ENCODE measurements at places on chromosomes 6 and 20. TPM values are rescaled to one million over a fixed set of nuclear protein-coding genes. Genes with fewer than 3 reads are reported as not detected.

Gene SAPCD1
- 13.8 TPM for polyA plus RNA-seq

Gene FAM162B
- polyA plus RNA-seq = 3.5 TPM

Gene HCRTR2
- polyA plus RNA-seq = 0.34 TPM

Gene FAM184A
- polyA plus RNA-seq = 6.9 TPM

Gene CDH26
- polyA plus RNA-seq = 1.5 TPM

Gene FOXQ1
- 14.3 TPM for polyA plus RNA-seq

Gene SERINC3
- 62.2 TPM for polyA plus RNA-seq

Gene RAD21L1
- not detected for polyA plus RNA-seq

Gene PAK5
- polyA plus RNA-seq = 0.49 TPM

Gene LPA
- 0.25 TPM for polyA plus RNA-seq

Gene RSPH3
- 22.6 TPM for polyA plus RNA-seq

Gene CDSN
- polyA plus RNA-seq = not detected

Gene RBBP8NL
- 2.4 TPM for polyA plus RNA-seq

Gene PRSS16
- 0.23 TPM for polyA plus RNA-seq

GRCh38 chr6:46963626-46964025 is 41.9 kb upstream of the ADGRF5 start:
- no peak for DNase-seq

DNA sequence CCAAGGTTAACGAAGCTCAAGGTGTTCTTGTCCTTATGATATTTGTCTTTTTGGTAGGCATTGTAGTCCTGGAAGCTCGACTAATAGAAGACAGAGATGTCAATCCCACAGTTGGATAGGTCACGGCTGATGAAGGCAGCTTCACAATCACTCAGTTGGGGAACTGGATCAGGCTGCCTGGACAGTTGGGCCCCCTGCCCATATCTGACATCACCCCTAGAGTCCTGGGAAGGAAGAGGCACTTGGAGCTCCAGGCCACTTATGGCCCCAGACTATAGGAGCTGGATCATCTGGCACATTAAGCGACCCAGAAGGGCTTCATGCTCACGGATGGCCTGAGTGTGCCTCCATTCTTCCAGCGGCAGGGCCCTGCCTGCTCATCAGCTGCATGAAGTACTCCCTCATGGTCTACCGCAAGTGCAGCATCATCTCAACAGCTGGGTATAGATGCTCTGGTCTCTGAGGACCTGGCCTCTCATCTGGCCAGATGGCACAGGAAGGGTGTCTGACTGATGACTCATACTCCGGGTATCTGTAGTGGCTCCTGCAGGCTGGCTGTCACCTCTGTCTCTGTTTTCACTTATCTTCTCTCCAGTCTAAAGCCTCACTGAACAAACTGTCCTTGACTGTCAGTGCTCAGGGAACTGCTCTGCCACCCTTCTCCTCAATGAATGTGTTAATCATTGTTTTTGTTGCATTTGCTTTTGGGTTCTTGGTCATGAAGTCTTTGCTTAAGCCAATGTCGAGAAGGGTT is 29.2 kb upstream of the SSR1 start:
- DNase-seq = no peak

DNA sequence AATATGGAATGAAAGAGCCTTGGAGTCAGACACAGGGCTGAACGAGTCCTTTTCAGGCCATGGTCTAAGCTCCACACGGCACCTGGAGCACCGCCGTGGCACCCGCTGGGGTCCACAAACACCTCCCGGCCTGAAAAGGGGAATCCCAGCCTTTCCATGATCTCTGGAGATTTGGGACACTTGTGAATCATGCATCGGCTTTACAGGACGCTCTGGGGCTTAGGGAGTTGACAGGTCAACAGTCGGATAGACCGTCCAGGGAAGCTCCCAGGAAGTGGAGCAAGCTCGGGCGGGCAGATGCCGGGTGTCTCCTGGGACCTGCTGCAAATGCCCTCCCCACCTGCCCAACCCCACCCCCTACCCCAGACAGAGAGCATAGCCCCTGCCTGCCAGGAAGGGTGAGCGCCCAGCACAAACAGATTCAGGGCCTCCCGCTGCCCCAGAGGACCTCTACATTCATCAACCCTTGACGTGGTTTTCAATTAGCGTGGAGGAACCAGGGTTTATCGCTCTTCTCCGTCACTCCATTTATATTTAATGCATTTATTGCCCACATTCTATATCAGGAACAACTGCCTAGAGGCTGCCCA is 53.6 kb downstream of the YTHDF1 start:
- no peak for DNase-seq

- DNase-seq = no peak
Measured at GRCh38 chr6:166167801-166168615, at the start of gene TBXT. TSS of gene TBXT (minus strand) at chr6:166167851. CDS start at chr6:166167591, 260 bp downstream.

DNA sequence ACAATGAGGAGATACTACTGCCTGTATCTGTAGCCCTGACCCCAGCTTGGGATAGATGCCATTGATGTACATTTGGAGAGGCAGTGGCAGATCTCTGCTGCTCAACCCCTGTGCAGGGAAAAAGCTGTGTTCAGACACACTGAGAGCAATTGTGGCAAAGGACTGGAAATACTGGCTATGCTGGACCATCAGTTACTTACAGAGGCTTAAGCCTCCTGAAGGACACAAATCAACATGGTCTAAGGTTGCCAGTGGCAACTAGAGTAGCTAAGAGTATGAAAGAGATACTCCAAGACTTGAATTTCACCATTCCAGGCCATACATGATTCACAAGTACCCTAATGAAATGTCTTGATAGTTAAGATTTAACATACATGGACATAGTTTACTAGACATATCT is 32.4 kb upstream of the ENPP4 start:
- DNase-seq = no peak

DNA sequence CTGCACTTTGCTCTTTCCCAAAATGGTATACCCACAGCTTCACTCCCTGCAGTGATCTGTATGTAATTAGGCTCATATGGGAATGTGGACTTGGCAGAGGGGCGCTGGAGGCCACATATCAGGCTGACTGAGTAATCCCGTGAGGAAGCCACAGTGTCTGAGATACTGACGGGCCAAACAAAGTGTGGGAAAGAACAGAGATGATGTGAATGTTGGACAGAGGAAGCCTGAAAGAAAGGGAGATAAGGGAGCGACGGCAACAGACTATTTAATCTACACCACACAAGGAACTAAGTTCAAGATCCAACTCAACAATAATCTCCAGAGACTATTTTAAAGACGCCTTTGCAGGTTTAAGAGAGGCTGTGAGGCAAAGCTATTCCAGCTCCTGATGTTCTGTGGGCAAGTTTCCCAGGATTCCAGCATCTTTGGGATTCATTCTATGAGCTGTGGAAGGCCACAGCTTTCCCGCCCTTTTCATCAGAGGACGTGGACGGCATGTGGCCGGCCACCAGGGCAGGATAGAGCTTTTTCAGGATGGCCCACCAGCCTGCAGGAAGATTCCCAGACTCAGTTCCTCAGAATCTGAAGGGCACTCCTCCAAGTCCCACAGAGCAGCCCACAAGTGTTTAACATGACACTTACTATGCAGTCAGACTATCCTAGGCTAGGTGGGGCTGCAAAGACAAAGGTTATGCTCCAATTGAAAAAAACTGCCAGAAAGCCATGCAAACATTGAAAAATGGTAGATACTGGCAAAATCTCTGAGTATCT is 237.5 kb downstream of the ATXN1 start:
- DNase-seq = no peak

DNA sequence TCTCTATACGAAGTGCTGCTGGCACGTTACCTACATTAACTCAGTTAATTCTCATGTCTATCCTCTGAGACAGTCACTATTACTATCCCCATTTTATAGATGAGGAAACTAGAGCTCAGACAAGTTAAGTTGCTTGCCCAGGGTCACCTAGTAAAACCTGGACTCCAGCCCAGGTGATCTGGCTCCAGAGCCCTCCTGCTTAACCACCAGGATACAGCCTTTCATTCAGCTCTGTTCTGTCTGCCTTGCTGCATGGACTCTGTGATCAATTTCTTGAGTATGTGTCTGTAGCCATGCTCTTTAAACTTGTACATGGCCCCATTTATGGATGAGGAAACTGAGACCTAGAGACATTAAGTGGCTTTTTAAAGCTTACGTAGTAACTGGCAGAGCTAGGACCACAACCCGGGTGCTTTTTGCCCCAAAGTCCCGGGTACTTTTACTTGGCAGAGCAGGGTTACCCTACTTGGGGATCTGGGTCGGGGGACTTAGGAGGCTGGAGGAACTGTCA is 4.7 kb downstream of the CDKN1A start:
- DNase-seq = no peak

- peak; percentile 23 for DNase-seq
Measured at GRCh38 chr20:17445543-17445942, 85.6 kb downstream of the BFSP1 start.

- DNase-seq = peak; percentile 87
Measured at GRCh38 chr20:62454904-62455636, 20.7 kb downstream of the GATA5 start.

- no peak for DNase-seq
Measured at GRCh38 chr6:153145591-153145990, 14.5 kb upstream of the RGS17 start.

DNA sequence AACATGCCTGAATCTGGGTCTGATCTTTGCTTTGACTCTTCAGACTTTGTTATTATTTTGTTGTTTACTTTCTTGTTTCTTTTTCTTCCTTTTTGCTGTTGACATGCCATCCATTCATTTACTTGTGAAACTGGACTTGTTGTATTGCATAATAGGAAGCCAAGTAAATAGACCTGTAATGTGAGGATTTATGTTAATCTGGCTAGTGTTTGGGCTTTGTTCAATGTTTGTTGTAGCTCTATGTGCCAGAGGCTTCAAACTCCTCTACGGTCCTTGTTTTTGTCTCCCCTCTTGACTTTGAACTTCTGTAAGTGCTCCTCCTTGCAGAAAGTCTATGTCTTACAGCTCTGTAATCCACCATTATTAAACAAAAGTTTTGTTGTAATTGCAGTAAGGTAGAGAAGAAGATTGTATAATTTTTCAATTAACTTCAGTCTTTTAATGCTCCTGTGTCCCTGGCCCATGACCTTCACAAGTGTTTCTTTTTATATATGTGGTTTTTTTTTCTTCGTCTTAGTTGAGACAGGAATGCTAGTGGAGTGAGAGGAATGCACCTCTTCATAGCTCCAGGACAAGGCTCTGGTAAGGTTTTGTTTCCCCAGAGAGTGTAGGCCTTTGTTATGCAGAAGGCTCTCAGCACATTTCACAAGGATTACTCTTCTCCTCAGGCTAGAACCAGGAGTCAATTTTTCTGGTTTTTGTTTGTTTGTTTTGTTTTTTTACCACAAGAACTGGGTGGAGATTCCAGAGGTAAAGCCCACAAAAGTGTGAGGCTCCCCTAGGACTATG is 1061.8 kb upstream of the CITED2 start:
- DNase-seq = no peak

DNA sequence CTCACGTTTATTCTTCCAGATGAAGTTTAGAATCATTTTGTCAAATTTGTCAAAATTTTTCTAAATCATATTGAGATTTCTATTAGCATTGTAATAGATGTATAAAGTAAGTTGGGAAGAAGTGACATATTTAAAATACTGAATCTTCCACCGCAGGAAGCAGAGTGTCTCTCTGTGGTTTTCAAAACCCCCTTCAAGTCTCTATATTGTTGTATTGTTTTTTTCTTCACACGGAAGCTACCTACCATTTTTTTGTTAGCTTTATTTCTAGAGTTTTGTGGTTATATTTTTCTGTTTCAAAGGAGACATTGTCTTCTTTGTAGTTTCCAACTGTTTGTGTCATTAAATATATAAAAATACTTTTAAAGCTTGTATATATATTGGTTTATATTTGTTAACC is 188.6 kb downstream of the ZDHHC14 start:
- no peak for DNase-seq

- no peak for DNase-seq
Measured at GRCh38 chr6:145420599-145420998, 314.7 kb downstream of the EPM2A start.

DNA sequence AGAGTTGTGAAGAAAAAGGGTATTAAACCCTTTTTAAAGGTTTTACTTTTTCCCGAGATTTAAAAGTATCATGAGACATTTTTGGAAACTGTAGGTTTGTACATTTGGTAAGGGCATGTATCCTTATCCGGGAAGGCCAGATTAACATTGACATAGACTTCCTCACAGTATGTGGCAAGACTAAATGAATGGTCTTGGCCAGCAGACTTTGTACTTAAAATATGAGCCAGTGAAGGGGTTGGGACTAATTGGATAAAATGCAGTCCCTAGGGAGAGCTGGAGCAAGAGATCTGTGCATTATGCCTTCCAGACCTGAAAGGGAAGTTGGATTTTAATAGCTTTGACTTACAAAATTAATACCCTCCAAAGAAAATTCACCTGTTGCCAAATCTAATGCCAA is 60.4 kb upstream of the CCN2 start:
- DNase-seq = no peak

DNA sequence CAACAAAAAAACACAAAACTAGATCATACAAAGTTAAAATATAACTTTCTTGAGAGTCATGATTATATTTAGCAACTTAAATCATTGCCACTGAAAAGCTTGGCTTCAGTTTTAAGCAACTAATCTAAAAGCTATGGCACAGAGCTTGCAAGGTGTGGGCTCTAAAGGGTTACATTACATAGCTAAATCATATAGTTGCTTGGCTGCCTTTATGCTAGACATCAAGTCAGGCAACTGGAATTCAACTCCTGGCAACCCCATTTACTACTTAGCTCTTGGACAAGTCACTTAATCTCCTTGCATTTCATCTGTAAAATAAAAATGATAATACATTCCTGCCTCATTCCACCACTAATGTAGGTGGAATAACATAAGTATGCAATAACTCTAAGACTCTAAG is 40.9 kb upstream of the GCM1 start:
- no peak for DNase-seq

GRCh38 chr20:17044891-17045290 is 181.9 kb upstream of the PCSK2 start:
- no peak for DNase-seq

GRCh38 chr20:37364013-37364926 is 18.3 kb downstream of the SRC start:
- DNase-seq = no peak

DNA sequence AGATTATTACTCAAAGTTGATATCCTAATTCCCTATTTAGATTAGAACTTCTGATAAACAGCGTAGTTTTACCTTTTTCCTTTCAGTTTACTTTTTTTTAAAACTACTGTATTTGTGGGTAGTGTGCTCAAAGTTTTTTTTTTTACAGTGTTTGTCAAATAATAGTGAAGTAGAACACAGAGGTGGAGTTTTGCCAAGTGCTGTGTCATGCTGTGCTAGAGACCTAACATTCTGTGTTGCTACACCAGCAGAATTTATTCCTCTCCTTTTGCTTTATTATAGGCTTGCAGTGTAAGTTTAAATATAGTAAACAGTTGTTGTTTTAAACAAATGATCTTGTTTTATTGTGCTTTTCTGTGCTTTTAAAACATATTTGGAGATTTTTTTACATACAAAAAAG is 125.4 kb downstream of the HIVEP1 start:
- DNase-seq = no peak

GRCh38 chr6:121520337-121521163 is 85.1 kb downstream of the GJA1 start:
- no peak for DNase-seq

GRCh38 chr6:36852481-36853147 is 13.4 kb upstream of the CPNE5 start:
- no peak for DNase-seq

DNA sequence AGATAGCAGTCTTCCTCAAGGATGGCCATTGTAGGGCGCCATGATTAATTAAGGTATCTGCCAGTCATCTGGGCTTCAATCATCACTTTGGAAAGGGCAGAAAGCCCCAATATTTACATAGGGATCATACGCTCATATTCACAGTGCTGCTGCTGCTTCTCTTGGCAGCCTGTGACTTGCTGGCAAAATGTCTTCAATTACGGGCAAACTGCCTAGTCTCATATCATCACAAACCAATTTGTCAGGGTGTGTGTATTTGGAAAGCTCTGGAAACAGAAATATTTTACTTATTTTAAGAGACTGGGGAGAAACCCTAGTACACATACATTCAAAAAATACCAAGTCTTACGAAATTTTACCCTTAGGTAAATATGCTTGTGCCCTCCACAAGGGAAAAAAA is 77.6 kb downstream of the SAMD5 start:
- no peak for DNase-seq
